Psoas muscle (tissue), 8 donors: ENCODE measurements at places on chromosomes 6 and 20. TPM values are rescaled to one million over a fixed set of nuclear protein-coding genes. Genes with fewer than 3 reads are reported as not detected.

Gene DEFB114
- polyA plus RNA-seq = not detected

Gene TREML4
- polyA plus RNA-seq = 0.01 TPM

Gene PSORS1C2
- polyA plus RNA-seq = not detected

Gene LTA
- polyA plus RNA-seq = not detected

Gene PHACTR2
- 4.6 TPM for polyA plus RNA-seq

Gene ARFGAP1
- polyA plus RNA-seq = 30.4 TPM

Gene RPP40
- 9.6 TPM for polyA plus RNA-seq

- H3K4me3 ChIP-seq = no peak overlapping the region
- H3K27me3 ChIP-seq = no peaks in the 10 kb centered on the region
- no peaks in the 10 kb centered on the region for H3K36me3 ChIP-seq
- H3K27ac ChIP-seq = peak overlapping the region; percentile 55
These were observed 6.1 kb downstream of the NFATC2 start for GRCh38 chr20:51536116-51537069.

DNA sequence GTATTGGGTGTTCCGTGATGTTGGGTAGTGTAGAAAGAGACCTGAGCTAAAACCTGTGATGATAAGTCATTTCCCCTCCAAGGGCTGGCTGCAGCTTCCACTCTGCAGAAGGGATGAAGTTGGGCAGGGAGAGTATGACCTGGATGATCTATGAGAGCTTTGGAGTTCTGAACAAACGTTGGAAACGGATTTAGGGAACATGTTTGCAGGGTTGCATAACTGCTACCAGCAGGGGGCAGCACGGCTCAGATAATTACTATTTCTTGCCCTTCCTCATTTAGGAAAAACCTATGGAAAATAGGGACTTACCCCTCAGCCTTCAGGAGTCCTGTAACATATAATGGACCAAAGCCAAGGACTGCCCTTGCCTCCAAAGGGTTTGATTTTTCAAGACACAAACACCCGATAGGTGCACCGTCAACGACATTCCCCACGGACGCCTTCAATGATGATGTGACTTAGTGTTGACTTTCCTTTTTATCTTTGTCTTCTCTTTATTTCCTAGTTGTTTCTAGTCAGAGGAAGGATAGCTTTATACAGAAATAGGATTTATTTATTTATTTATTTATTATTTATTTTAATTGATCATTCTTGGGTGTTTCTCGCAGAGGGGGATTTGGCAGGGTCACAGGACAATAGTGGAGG lies 164.9 kb upstream of the SASH1 start:
- no peak overlapping the region for H3K4me3 ChIP-seq
- H3K36me3 ChIP-seq = no peaks in the 10 kb centered on the region
- no peaks in the 10 kb centered on the region for H3K4me1 ChIP-seq
- DNase-seq = peak; percentile 71

GRCh38 chr6:131210469-131210868 lies 75.2 kb downstream of the AKAP7 start:
- no peak overlapping the region for H3K4me3 ChIP-seq
- no peak overlapping the region for H3K27ac ChIP-seq
- peaks cover 5% of the 10 kb centered on the region for H3K36me3 ChIP-seq

DNA sequence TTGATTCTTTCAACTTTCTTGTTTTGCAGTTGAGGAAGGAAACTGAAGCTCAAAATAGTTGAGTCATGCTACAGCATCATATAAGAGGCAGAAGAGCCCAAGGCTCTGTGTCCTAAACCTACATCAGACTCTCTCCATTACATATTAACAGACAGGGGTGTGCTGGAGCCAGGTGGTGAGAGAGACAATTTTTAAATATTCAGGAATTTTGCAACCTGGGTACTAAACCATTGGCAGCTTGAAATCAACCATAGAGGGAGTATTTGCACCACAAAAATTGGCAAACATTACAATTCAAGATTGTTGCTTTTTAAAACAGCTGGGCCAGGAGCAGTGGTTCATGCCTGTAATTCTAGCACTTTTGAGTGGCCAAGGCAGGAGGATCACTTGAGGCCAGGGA lies 65.8 kb upstream of the SOX4 start:
- H3K27ac ChIP-seq = no peak overlapping the region
- no peak for DNase-seq
- no peaks in the 10 kb centered on the region for H3K27me3 ChIP-seq
- H3K4me3 ChIP-seq = no peak overlapping the region
- H3K36me3 ChIP-seq = no peaks in the 10 kb centered on the region

DNA sequence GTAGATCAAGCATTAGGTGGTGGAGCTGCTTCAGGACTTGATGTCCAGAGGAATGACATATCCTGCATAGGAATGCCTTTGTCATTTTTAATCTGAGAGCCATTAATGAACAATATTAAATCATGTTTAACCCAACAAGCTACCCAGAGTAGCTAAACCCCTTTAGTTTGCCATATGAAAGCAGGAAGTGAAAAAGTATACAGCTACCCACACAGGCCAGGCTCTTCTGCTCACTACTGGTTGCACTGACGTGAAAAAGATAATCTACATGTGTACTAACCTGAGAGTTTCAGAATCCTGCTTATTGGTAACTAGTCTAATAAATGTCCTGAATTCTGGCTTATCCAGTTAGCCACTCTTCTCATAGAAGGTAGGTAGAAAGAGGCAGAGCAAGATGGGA lies 19.9 kb downstream of the GLYATL3 start:
- no peak overlapping the region for H3K4me3 ChIP-seq
- no peaks in the 10 kb centered on the region for H3K36me3 ChIP-seq
- no peak for DNase-seq
- H3K27ac ChIP-seq = no peak overlapping the region
- H3K4me1 ChIP-seq = no peaks in the 10 kb centered on the region

GRCh38 chr6:168370310-168370991 lies 50.9 kb upstream of the DACT2 start:
- H3K27ac ChIP-seq = no peak overlapping the region
- no peak overlapping the region for H3K4me3 ChIP-seq
- peaks cover 5% of the 10 kb centered on the region for H3K27me3 ChIP-seq
- H3K36me3 ChIP-seq = no peaks in the 10 kb centered on the region

DNA sequence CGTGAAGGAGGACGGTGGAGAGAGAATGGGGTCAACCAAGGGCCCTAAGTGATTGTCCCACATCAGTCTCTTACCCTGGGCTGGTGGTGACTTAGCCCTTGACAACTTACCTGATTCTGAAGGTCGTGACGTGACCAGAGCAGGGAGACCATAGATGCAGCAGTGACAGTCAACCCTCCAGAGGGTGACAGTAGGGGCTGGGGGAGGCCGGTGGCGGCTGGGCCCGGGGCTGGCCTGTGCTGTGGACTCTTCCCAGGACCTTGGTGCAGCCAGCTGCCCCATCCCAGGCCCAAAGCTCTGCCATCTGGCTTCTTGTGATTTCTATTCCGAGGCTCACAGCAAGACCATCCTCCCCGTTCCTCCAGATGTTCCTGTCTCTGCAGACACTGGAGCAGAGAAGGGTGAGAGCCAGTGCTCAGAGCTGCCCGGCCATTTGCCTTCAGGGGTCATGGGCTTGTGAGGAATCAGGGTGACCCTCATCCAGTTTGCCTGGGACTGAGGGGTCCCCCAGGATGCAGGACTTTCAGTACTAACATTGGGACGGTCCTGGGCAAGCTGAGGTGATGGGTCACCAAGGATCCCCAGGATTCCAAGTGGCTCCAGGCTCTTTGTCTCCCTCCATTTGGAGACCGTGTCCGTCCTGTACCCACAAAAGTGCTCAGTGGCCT lies 36.0 kb downstream of the SUMO4 start:
- DNase-seq = no peak
- no peak overlapping the region for H3K4me3 ChIP-seq
- H3K27ac ChIP-seq = no peak overlapping the region
- no peaks in the 10 kb centered on the region for H3K4me1 ChIP-seq
- H3K27me3 ChIP-seq = no peaks in the 10 kb centered on the region

DNA sequence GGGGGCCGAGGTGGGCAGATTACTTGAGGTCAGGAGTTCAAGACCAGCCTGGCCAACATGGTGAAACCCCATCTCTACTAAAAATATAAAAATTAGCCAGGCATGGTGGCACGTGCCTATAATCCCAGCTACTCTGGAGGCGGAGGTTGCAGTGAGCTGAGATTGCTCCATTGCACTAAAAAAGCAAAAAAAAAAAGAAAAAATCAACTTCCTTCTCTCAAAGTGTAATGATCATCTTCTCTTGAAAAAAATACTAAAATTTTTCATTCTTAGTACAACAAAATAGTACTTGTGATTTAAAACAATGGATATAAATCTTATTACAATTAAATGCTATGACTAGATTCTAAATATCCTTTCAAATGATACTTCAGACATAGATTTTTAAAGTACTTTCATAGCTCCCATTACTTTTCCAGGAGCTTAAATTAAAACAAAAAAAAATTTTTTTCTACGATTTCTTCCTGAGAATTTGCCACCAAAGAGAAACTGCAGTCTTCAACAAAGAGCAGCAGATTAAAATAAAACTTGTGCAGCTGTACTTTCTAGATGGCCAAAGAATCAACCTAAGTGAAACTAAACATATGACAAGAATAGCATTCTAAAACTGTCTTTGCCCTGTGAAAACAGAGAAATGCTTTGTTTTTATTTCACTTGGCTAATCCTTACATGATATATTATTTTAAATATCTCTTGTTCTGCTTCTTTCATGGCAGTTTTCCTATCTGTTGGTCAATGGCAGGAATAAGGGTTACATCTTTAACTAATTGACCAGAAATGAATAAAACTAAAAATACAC lies 75.2 kb downstream of the MAP3K5 start:
- no peaks in the 10 kb centered on the region for H3K36me3 ChIP-seq
- DNase-seq = no peak
- H3K27ac ChIP-seq = no peak overlapping the region
- H3K4me1 ChIP-seq = peaks cover 11% of the 10 kb centered on the region

DNA sequence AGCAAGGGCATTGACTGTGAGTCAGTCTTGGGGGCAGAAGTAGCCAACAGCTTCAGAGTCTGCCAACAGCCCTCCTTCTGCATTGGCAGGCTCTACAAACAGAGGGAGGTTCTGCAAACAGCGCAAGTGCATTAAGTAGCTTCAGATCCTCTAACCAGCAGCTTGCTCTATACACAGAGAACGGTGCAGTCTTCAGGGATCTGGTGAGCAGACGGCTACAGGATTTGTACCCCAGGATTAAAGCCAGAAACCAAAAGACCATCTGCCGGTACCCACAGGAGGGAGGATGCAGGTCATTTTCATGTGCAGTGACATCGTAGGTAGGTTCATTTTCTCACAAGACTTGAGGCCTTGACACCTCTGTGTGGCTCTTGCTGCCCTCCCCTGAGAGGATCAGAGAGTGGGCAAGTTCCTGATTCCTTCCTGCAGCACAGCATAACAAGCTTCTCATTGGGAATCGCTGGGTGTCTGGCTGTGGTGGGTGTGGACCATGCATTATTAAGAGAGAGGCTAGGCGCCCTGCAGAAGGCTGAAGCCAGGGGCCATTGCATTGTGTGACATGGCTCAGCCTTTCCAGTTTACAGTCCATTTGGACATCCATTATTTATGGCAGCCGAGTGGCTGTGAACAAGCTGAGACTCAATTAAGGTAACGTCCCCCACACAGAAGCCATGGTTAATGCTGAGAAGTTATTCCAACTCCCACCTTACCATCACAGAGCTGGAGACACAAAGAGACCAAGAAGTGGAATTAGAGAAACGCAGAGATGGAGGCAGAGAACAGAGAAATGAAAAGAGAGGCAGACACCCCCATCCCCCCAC lies 250.0 kb downstream of the LRFN2 start:
- no peak overlapping the region for H3K4me3 ChIP-seq
- H3K4me1 ChIP-seq = no peaks in the 10 kb centered on the region
- no peaks in the 10 kb centered on the region for H3K36me3 ChIP-seq
- H3K27me3 ChIP-seq = no peaks in the 10 kb centered on the region
- no peak for DNase-seq

- H3K36me3 ChIP-seq = no peaks in the 10 kb centered on the region
- H3K27ac ChIP-seq = no peak overlapping the region
- DNase-seq = no peak
- H3K4me3 ChIP-seq = no peak overlapping the region
- no peaks in the 10 kb centered on the region for H3K4me1 ChIP-seq
- no peaks in the 10 kb centered on the region for H3K27me3 ChIP-seq
These were observed 125.8 kb upstream of the BCLAF1 start for GRCh38 chr6:136415351-136416007.

DNA sequence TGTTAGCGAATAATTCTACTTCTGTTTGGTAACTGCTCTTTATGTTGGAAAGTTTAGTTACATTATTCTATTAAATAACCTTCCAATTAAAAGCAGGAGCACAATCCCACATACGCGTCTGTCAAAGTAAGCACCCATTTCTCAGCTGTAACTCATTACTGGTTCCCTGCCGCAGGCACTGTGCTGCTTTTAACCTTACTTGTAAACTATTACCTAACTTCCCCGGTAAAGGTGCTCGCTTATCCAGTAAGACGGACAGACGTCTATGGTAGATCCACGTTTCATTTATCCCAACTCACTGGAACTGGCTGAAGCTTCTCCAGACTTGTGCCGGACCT lies 529 bp upstream of the ENPP4 start:
- H3K27ac ChIP-seq = peak overlapping the region; percentile 81
- peaks cover 34% of the 10 kb centered on the region for H3K4me1 ChIP-seq
- DNase-seq = no peak

DNA sequence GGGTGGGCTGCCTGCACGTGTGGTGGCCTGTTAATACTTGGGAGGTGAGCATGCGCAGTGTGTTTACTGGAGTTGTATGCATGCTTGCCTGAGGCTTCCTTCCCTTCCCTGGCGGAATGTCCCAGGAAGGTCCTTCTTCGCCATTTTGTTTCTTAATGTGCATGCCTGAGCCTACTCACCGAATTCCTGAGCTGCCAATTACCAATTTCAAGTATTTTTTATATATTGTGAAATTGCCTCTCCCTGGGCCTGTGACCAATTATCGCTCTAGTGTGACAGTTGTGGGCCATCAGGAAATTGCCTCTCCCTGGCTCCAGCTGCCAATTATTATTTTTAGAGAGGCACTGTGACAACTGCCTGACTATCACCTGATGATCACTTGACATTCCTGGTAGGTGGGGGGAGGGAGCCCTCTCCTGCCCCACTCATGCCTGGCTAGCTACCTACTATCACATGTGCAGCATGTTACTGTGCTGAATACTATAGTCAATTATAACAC lies 70.0 kb downstream of the FAM50B start:
- H3K4me3 ChIP-seq = no peak overlapping the region
- DNase-seq = peak; percentile 83
- peak overlapping the region; percentile 78 for H3K27ac ChIP-seq
- no peaks in the 10 kb centered on the region for H3K27me3 ChIP-seq
- H3K36me3 ChIP-seq = no peaks in the 10 kb centered on the region
- peaks cover 21% of the 10 kb centered on the region for H3K4me1 ChIP-seq

DNA sequence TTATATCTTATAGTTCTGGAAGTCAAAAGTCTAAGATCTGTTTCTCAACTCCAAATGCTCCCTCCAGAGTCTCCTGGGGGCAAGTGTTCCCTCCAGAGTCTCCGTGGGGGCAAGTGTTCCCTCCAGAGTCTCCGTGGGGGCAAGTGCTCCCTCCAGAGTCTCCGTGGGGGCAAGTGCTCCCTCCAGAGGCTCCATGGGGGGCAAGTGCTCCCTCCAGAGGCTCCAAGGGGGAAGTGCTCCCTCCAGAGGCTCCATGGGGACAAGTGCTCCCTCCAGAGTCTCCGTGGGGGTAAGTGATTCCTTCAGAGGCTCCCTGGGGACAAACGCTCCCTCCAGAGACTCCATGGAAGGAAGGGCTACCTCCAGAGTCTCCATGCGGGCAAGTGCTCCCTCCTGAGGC lies 34.0 kb upstream of the THBS2 start:
- H3K36me3 ChIP-seq = no peaks in the 10 kb centered on the region
- H3K4me3 ChIP-seq = no peak overlapping the region
- no peaks in the 10 kb centered on the region for H3K4me1 ChIP-seq
- no peak overlapping the region for H3K27ac ChIP-seq
